GM20000 (cell line): ENCODE measurements at places on chromosomes 4 and X.

DNA sequence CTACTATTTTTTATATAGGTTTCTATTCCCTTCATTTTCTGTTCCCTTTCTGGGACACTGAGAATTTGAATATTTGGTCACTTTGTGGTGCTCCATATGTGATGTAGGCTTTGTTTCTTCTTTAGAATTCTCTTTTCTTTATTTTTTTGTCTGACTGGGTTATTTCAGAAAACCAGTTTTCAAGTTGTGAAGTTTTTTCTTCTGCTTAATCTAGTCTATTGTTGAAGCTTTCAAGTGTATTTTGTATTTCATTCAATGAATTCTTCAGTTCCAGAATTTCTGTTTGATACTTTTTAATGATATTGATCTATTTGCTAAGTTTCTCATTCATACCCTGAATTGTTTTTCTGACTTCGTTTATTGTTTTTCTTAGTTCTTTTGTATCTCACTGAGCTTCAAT, 96.2 kb upstream of the HAND2 start:
- no peak for DNase-seq

DNA sequence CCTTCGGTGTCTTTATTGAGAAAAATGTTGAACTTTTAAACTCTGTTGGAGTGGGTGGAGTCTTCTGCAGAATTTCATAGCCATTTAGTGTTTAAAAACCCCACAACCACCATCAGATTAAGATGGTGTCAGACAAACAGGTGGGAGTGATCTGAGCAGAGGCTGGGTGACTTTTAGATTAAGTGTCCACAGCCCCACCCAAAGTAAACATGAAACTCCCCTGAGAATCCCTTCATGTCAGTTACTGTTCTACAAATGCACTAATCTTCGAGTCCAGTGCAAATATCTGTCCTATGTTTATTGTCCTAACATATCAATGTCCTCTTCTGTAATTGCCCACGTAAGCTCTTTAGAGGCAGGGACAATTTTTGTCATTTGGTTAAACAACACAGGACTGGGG, 175.6 kb upstream of the RBPJ start:
- DNase-seq, result no peak

DNA sequence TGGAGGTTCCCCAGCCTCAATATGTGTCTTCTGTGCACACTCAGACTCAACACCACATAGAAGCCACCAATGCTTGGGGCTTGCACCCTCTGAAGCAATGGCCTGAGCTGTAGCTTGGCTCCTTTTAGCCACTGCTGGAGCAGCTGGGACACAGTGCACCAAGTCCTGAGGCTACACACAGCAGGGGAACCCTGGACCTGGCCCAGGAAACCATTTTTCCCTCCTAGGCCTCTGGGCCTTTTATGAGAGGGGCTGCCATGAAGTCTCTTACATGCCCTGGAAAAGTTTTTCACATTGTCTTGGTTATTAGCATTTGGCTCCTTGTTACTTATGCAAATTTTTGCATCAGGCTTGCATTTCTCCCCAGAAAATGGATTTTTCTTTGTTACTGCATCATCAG, 306.2 kb downstream of the CPXCR1 start:
- DNase-seq, result no peak

DNA sequence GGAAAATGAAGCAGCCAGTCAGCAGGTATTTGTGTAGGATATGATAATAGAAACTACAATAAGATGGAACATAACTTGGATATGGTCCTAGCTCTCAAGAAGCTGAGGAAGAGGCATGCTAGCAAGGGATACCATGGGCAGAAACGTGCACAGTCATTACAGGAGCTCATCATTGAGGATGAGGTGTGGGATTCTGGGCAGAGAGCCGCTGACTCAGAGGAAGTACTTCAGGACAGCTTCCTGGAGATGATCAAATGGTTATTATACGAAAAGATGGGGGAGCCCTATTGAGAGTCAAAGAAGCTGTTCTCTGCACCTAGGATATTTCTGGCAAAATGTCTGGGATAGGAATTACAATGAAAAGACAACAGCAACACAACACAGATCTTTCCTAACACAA, 116.0 kb upstream of the PDE5A start:
- no peak for DNase-seq

DNA sequence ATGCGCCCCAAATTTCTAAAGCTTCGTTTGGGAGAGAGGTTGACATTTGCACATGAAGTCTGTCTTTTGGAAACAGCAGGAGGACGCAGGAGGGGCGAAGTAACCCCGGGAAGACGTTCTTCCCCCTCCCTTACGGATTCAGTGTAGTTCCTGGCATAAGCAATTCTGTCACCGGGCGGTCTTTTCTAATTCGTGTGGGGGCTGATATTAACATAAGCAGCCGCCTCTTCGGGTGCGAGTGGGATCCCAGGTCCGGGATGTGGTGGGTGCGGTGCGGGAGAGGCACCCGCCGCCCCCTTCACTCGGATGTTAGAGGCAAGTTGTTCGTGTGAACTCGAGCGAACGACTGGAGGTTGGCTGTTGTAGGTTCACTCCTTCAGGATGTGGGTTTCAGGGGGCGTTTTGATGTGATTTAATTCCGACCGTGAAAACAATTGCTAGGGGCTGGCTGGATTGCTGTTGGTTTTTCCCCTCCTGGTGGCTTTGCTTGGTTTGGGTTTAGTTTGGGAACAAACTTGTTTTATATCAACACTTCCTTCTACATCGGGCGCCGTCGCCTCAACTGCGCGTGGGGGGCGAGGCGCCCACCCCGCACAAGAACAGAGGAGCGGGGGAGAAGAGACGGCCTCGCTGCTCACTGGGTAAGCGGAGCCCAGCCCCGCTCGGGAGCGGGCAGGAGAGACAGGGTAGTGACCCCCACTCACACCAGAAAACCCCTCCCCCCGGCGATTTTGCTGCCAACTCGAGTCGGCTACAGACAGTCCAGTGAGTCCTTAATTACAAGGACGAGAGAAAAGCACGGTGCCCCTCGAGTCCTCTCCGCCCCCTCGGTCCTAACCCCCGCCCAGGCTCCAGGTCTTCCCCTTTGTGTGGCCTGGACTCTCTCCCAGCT, 2.9 kb upstream of the LEF1 start:
- DNase-seq, result peak; percentile 37

DNA sequence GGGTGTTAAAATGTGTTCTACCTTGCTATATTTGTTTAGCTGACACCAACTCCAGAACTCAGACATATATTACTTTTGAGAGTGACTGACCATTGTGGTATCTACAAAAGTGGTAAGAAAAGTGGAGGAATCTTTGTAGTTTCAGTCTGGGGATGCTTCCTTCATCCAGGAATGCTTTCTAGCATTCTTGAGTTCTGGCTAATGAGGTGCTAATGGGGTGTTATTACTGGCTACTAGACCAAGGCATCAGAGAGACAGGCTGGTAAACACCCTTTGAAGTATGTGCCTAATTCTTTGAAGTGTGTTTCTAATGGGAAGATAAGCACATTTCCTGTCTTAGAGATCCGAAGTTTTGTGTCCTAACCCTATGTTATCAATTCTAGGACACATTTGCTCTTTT, 310.4 kb downstream of the SPRY1 start:
- DNase-seq, result no peak

DNA sequence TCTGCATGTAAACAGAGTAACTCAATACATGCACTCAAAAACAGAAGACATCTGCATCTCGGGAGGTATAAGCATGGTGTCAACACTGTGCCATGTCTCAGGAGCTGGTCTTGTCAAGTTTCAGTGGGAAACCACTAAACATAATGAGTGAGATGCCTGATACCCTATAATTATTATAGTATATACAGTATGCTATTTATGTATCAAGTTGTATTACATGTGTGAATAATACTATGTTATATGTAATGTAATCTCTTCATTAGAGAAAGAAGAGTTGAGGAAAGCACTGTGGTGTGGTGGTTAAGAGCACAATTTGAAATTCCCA, 2.5 kb downstream of the PPBP start:
- DNase-seq, result no peak

GRCh38 chrX:124530803-124531202, 184.4 kb downstream of the SH2D1A start:
- no peak for DNase-seq

GRCh38 chr4:164009435-164009834, 514.9 kb downstream of the TMA16 start:
- DNase-seq, result no peak

DNA sequence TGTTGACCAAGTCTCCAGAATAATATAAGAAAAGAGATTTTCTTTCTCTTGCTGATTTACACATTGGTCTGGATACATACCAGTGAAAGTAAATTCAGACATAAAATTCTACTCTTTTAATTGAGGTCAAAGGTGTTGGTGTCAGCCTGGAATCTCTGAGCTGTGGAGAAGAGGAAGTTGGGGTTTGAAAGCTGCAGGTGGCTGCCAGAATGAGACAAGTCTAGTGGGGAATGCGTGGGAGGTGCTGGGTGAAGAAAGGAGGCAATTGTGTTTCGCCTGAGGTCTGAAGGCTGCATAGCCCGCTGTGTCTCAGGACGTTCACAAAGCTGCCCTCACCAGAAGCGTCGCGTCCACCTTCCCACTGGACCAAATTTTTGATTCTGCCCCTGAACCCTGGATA, 31.2 kb downstream of the PHEX start:
- DNase-seq, result peak; percentile 42

DNA sequence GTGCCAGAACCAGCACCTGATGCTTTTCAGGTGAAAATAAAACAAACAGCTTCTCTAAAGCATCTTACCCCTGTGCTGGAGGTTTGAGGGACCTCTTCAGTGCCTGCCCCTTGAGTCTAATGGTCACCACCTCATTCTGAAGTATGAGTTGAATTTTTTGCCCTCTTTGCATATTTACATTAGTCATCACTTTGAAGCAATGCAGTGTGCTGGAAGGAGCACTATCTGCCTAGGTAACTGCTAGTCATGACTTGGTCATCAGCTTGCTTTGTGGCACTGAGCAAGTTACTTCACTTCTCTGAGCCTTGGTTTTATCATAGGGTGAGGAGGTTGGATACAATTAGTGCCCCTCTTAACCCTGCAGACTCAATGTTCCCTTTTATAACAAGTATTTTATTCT, 44.9 kb downstream of the SPATA18 start:
- DNase-seq, result no peak

GRCh38 chrX:44795945-44796450, 47.8 kb upstream of the DUSP21 start:
- DNase-seq, result no peak

- DNase-seq, result no peak
Measured at GRCh38 chr4:110902500-110902899, 279.6 kb upstream of the PITX2 start.

DNA sequence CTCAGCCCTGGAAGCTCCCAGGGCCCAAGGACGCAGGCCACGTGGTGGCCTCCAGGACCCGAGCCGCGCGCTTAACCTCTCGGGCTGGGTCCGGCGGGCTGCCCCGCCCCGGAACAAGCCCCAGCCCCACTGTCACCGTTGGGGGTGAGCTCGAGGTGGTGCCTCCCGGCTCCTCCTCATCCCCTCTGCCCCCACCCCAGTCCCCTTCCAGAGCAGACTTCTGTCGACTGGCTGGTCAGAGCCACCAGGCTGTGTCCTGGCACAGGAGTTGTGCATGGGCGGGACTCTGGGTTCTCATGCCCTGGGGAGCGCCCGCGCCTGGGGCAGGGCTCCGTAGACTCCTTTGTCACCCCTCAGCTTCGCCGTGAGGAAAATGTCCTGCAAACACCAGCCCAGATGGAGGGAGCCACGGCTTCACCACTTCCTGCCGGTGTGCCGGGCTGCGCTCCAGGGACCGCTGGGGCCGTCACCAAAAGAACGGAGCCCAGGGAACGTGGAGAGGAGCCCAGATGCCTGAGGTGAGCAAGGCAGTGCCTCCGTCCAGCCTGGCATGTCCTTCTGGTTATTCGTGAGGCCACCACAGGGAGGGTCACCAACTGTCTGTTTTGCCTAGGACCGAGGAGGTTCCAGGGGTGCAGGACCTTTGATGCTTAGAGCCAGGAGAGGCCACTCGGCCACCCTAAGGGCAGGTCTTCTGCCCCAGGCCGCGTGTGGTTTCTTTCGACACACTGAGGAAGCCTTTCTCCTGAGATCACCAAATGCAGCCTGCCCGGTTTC, 7.1 kb upstream of the RGS12 start:
- no peak for DNase-seq

DNA sequence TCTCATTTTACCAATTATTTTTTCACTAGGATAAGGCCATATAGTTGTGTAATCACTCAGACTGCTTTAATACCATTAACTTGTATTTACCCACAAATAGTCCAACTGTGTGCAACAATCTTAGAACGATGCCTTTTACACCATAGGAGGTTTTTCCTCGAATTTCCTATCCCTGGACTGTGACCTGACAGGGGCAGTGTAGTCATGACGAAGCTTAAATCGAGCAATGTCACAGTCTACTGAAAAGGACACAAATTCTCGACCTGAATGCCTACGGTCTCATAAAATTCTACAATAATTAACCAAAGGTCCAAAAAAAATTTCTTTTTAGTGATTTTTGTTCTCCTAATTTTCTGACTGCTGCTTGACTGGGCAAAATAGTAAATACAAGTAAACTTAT, 208.9 kb downstream of the ADAMTS3 start:
- DNase-seq, result no peak

- DNase-seq, result no peak
Measured at GRCh38 chrX:44061968-44062614, 88.9 kb upstream of the NDP start.

- no peak for DNase-seq
Measured at GRCh38 chr4:151983854-151984253, 223.0 kb upstream of the GATB start.
